ENCODE measurements at places on chromosomes 4 and X.

DNA sequence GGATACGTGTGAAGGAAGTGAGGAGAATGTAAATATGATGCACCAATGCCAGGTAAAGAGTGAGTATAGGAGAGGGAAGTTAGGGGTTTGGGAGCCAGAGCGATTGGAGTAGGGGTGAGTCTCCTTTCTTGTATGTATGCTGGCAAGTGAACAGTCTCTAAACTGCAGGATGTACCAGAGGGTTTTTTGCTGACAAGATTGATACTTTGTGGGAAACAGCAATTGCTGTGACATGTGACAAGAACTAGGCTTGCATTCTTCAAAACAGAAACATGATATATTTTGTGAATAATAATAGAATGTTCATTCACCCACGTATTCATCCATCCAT, 706 bp downstream of the CHIC1 start:
- no peak for DNase-seq

GRCh38 chrX:145840531-145840930, 22.9 kb downstream of the SLITRK2 start:
- no peak for DNase-seq

DNA sequence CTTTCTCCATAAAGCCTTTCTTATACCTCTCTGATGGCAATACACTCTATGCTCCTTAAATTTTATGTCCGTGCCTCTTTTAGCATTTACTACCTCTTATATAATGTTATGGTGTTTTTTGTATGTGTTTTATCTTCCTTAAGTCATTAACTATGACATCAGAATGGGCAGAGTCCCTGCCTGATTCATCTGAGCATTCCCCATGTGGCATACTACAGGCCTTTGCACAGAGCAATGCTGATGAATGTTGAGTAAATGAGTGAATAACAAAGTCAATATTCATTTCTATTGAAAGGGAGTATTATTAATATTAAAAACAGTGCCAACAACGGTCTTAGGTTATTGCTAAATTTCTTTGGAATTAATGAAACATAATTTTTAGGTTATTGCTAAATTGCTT, 18.8 kb upstream of the RPS6KA3 start:
- DNase-seq, result no peak

DNA sequence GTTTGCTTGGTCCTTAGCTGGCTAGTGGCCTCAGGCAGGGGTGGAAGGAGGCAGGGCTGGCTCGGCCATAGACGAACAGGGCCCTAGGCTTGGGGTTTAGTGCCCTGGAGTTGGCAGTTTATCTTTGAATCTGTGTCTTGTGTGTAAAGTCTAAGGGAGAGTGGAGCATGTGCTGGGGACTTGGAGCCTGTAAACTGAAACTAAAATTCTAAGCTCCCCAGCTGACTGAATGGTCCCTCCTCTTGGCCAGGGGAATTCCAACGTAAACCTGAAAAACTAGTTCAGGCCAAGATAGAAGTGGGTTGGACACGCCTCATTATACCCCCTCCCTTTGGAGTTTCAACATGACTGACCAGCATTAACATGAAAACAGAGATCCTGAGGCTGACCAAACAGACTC, 46.1 kb upstream of the GPR78 start:
- DNase-seq, result no peak

DNA sequence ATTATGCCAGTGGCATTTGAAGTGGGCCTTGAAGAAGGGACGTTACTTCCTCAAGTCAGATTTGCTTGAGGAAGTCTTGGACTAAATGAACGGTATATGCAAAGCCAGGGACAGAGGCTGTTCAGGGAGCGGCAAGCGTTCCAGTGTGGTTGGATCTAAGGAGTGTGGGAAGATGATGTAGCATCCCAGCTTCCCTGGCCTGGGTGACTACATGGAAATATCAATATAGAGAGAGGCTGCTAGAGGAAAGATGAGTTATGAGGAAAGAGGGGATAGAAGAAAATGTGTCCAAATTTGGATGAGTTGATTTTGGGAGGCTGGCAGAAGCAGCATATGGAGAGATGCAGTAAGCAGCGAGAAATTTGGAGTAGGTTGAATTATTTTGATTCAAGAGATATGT, 432.5 kb upstream of the TENM3 start:
- peak; percentile 1 for DNase-seq

DNA sequence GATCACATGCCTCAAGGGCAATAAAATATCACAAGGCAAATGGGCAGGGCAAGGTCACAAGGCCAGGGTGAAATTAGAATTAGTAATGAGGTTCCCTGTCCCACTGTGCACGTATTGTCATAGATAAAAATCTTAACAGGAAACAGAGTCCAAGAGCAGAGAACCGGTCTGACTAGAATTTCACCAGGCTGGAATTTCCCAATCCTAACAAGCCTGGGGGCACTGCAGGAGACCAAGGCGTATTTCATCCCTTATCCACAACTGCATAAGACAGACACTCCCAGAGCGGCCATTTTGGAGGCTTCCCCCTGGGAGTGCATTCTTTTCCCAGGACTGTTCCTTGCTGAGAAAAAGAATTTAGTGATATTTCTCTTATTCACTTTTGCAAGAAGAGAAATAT, 25.9 kb upstream of the PRDM5 start:
- no peak for DNase-seq

GRCh38 chrX:39840133-39840532, 257.6 kb downstream of the BCOR start:
- DNase-seq, result no peak

- DNase-seq, result no peak
Observed at GRCh38 chr4:88771883-88772450, 74.3 kb upstream of the NAP1L5 start.

GRCh38 chr4:109049926-109050325, 252.5 kb downstream of the COL25A1 start:
- DNase-seq, result no peak

DNA sequence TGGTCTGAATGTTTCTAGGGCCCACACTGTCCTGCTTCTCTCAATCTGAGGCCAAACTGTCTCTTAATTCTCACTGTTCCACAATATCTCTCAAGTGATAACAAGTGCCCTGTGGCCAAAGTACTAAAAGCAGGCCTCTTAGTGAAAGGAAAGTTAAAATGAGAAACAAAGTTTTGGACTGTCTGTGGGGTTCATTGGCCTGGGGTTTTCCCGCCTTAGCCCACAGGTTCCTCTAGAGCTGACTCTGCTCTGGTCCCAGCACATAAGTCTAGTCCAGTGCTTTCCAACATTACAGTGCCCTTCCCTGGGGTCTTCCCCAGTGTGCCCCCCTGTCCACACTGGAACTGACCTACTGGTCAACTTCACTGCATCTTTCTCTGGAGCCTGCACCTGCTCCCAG, 6.3 kb downstream of the MAGEB1 start:
- no peak for DNase-seq

GRCh38 chr4:61445374-61446063, 245.4 kb downstream of the ADGRL3 start:
- DNase-seq, result no peak

GRCh38 chr4:122658377-122658776, 37.5 kb upstream of the IL21 start:
- DNase-seq, result no peak

DNA sequence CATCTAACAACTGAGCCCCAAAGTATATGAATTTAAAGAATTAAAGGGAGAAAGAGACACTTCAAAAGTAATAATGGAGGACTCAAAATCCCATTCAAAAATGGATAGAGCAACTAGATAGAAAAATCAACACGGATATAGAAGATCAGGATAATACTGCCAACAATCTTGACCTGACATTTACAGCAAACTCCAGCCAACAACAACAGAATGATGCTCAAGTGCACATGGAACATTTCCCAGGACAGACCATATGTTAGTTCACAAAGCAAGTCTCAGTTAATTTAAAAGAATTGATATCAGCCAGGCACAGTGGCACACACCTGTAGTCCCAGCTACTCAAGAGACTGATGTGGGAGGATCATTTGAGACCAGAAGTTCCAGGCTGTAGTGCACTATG, 72.0 kb upstream of the SMARCAD1 start:
- no peak for DNase-seq

- no peak for DNase-seq
Observed at GRCh38 chrX:69299285-69299684, 134.0 kb upstream of the PJA1 start.

GRCh38 chr4:174362340-174362739, 78.6 kb downstream of the CEP44 start:
- no peak for DNase-seq

DNA sequence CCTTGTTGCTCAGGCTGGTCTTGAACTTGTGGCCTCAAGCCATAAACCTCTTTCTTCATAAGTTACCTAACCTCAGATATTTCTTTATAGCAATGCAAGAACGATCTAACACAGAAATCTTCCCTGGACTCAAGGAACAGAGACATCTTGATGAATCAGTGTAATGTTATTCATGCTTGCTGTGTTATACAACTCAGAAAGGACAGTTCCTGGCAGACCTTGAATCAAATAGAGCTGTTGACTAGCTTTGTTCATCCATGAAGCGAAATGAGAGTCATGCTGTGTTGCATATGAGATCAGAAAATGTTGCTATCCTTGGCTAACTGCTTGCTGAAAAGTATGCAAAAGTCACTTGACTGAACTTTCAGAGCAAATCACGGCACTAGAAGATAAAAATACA, 72.6 kb upstream of the ARHGAP24 start:
- DNase-seq, result no peak

DNA sequence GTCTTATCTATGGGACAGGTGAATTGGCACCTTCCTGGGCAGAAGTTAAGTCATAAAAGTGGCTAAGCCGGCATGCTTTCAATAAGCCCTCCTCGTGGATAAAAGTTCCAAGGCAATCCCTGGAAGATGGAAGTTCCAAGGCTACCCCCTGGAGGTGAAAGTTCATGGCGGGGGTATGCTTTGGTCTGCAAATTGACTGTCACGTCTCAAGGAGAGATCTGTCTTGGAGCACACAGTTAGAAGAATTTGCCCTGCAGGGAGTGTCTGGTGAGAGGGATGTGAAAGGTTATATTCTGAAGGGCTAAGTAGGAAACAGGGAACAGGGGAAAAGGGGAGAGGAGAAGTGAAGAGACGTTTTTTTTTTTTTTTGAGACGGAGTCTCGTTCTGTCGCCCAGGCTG, 26.2 kb upstream of the GPR173 start:
- DNase-seq, result no peak

- DNase-seq, result peak; percentile 31
Observed at GRCh38 chr4:140756319-140757231, at the start of gene TBC1D9. TBC1D9 (minus strand) TSS chr4:140756385; CDS start chr4:140756045, 340 bp downstream.

DNA sequence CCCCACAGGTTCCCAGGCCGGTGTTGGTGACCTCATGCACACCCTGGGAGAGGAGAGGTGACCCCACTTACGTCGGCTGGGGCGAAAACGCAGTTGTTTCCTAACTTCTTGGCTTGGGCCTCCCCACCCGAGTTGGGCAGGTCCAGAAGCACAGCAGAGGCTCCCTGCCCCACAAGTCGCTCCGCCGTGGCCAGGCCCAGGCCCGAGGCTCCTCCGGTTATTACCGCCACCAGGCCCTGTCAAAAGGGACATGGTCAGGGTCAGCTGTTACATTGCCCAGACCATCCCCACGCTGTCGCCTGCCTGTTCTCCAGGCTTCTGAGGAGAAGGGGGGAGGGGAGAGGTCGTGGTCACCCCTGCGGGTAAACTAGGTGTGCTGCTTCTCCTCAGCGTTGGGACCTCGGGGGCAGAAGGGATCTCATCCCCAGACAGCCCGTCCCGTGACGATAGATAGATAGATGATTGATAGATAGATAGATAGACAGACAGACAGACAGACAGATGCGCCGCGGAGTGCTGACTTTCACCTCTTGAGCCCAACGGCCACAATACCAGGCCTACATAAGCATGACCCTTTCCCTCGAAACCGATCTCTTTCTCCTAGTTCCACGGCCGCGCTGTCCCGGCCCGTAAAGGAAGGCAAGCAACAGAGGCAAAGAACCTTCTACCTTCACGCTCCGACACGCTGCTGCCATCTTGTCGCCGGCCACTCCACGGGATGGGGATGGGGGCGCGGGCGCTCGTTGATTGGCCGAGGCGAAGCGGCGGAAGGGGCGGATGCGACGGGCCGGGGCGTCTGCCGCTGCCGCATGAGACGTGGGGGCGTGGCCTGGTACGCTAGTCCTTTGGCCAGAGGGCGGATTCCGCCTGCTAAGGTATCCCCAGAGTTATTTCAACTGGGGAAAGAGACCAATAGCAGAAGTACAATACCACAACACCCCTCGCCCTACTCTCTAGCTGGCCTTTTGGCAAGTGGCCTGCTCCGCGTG, at the start of gene HSD17B10:
Gene HSD17B10, minus strand, starts transcription at position 720 of the 989 bp plus-strand sequence. Its CDS starts 25 bp downstream, at position 695.
- peak; percentile 79 for DNase-seq

GRCh38 chr4:78312989-78313753, 238.4 kb upstream of the ANXA3 start:
- DNase-seq, result no peak

DNA sequence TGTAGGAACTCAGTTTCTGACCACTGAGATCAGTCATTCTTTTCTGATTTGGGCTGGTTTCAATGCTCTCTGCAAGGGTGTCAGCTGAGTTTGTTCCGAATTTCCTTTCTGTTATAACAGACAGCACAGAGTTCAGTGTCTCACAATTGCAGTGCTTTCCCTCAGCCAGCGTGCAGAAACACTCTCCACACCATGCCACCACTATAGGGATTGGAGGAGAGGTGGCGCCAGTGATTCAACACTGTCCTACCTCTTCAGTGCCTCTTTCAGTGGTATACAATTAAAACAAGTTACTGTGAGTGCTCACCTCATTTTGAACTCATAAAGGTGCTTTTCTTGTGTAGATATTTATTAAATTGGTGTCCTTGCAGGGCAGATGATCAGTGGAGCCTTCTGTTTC, 413.2 kb upstream of the CXorf51B start:
- DNase-seq, result no peak

DNA sequence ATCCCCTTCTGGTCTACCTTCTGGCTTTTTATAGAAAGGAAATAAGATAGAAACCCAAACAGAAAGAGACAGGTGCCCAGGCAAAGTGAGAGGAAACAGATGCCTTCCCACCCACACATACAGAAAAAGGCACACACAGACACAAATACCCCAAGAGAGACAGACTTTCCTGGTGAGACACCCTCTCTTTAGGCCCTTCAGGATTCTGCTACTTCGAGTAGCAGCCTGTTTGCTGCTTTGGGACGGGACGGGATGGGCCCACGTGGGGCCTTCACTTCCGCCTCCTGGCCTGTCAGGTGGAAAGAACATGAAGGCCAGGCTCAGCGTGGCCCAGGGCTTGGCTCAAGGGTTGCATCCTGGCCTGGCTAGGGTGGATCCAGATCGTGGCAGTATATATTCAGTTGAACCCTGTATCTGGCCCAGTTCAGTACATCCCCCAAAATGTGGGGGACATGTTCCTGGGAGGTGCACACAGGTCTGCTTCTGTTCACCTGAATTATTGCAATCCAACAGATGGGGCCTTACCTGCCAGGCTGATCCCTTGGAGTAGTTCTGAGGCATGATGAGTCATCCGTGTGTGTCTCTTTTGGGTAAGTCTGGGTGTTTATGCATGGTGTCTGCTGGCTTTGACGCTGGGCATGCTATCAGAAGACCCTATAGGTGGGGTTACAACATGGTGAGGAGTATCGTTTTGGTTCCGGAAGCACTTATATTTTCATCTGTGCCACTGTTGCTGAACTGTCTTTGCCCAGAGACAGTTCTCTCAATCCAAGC, 2.4 kb downstream of the ZNF275 start:
- no peak for DNase-seq

GRCh38 chrX:37711991-37712390, 26.4 kb downstream of the XK start:
- DNase-seq, result no peak
